ENCODE measurements at places on chromosomes 6 and 20. TPM values are rescaled to one million over a fixed set of nuclear protein-coding genes. Genes with fewer than 3 reads are reported as not detected.

- DNase-seq = no peak
These were observed 863.4 kb downstream of the DHX35 start for GRCh38 chr20:39825524-39825923.

GRCh38 chr20:59461526-59461925 lies 142.8 kb upstream of the PHACTR3 start:
- DNase-seq = no peak

- DNase-seq = no peak
These were observed 443.8 kb upstream of the MANEA start for GRCh38 chr6:95133578-95133977.

- DNase-seq = peak; percentile 57
These were observed 31.7 kb upstream of the SCUBE3 start for GRCh38 chr6:35181933-35182612.

- no peak for DNase-seq
These were observed 69.1 kb downstream of the MYB start for GRCh38 chr6:135250234-135250633.

- no peak for DNase-seq
These were observed 152.1 kb upstream of the RALGAPA2 start for GRCh38 chr20:20864351-20865096.

- DNase-seq = no peak
These were observed 11.3 kb upstream of the ABRACL start for GRCh38 chr6:139017227-139017626.

- no peak for DNase-seq
These were observed 1158.7 kb upstream of the EYS start for GRCh38 chr6:66865771-66866170.

DNA sequence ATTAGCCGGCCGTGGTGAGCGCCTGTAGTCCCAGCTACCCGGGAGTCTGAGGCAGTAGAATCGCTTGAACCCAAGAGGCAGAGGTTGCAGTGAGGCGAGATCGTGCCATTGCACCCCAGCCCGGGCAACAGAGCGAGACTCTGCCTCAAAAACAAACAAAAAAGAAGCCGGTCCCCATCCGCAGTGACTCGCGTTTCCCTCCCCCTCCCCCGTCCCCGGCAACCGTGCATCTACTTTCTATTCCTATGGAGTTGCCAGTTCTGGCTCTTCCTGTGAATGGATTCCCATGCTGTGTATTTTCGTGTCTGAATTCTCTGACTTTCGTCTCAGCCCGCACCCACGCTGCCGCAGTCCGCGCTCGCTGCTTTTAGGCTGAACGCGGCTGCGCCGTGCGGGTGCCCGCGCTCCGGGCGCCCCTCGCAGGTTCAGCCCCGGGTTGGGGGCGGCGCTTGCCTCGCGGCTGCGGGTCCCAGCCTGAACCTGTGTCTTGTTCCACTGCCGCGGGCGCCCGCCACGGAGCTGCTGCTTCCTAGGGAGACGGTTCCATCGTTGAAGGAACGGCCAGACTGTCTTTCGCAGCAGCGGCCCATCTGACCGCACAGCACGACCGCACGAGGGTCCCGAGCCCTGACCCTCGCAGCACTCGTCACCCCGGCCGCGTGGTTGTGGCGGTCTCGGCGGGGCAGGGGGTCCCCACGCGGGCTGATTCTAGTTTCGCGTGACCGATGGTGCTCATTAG lies 1.1 kb upstream of the MRGBP start:
- DNase-seq = no peak

DNA sequence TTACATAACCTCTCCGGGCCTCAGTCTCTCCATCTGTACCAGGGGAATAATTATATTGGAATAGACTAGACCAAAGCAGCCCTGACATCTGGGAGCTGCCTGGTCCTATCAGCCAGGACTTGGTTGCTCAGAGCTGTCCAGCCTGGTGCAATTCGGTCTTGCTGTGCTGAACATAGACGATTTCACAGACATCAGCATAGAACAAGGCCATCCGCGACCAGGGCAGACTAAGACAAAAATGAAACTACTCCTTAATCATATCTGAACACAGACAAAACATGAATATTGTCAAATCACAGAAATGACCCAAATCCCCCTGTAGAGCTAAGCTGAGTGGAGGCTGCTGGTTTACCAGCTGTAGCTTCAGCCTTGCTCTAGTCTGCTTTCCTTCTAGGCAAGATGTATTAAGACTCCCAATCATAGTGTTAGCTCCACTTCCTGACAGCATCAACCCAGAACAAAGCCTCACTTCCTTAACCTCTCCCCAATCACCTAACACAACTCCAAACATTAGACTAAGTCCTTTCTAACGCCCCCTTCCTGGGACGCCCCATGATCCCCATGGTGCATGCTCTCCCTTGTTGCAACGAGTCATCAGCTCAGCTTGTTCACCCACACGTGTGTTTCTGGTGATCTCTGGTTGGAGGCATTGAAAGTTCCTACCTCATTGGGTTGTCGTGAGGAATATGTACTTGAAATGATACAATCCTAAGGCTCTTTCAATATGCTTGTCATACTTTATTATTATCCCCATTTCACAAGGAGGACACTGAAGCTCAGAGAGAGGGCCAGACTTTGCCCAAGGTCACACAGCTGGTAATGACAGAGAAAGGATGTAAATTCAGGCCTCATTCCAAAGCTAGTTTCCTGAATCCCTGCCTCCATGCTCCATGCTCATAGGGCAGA lies 3.5 kb upstream of the MAPK13 start:
- no peak for DNase-seq

GRCh38 chr6:108697561-108698161 lies 136.9 kb downstream of the FOXO3 start:
- DNase-seq = no peak

DNA sequence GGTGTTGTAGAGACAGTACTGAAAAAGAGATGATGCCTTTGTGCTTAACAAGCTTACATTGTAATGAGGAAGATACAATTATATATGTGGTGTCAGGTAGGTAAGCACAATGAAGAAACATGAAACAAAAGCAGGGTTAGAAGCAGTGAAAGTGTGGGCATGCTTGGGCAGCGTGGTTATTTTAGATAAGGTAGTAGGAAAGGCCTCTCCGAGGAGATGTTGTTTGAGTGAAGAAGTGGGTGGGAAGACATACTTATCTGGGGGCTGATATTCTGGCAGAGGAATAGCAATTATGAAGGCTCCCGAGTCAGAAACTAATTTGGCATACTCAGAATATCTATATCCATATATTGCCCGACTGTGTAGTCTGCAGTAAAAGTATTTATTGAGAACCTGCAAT lies 4.7 kb downstream of the CDKAL1 start:
- DNase-seq = no peak

DNA sequence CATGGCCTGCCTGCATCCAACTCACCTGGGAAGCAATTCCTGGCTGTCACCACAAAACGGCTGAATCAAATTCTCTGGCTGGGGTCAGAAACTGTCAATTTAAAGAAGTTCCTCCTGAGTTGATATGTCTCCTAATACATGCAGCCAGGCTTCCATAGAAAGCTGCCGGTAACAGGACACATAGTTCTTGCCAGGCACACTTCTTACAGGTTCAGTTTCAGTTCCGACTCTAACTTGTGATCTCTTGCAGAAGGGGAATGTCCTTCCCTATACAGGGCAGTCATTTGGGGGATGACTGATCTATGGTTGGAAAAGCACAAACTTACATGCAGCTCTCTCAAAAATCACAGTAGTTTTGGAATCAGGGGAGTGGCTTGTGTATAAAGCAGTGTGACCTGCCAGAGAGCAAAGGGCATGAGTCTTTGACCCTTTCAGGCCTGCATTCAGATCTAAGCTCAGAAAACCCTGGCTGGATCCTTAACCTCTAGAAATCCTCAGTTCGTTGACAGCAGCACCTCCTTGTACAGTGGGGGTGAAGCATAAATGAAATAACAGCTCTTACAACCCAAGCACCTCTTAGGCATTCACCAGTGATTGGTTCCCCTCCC lies 195.6 kb downstream of the SCP2D1 start:
- DNase-seq = no peak

GRCh38 chr6:91031581-91031980 lies 444.7 kb upstream of the MAP3K7 start:
- no peak for DNase-seq

DNA sequence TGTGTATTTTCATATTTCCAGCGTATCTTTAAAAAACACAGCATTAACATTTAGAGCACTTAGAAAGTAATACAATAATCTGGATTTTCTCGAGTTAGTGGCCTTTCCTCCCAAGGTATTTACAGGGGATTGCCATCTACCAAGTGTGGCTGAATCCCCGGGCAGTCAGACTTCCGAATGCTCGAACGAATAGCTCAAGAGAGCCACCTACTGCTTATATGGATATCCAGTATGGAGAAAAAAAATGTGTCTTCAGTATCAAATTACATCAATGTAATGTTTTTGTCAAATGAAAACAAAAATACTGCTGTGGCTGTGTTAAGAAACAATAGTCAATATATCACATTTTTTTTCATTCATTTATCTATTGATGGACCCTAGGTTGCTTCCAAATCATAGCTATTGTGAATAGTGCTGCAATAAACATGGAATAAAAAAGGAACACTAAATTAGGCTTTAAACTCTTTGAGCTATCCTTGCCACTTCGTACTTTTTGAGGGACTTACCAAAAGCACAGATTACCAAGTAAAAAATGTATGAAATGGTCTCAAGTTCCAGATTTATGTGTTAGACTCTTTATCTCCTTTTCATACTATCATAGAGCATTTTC lies 654.5 kb upstream of the PTCHD4 start:
- DNase-seq = no peak

DNA sequence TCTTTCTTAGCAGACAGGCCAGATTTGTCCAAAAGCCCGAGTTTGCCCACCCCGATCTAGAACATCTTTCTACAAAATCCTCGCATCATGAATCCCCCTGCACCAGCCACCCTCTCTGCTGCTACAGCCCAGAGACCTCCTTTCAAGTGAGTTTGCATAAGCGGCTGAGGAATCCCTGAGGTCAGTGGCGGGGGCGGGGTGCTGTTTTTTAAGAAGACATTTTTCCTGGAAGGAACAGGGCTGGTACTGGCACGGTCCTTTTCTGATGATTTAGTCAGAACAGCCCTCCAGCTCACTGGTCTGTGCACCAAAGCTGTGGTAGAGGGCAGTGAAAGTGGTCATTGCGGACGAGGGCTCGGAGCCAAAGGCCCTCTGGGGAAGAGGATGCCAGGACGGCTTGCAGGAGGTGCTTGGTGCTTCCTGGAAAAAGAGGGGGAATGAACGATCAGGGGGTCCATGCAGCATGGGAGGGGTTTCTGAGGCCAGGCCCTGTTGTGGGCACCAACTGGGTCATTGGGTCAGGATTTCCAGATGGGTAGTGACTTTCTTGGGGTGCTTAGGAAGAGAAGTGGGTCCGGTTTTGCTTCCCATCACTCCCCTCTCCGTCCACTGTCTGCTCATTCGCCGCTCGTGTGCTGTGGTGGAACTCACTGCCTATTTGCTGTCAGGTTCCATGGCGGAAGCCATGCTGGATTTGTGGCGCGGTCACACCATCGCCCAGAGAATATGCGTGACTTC lies 50.4 kb downstream of the GNAS-AS1 start:
- no peak for DNase-seq

DNA sequence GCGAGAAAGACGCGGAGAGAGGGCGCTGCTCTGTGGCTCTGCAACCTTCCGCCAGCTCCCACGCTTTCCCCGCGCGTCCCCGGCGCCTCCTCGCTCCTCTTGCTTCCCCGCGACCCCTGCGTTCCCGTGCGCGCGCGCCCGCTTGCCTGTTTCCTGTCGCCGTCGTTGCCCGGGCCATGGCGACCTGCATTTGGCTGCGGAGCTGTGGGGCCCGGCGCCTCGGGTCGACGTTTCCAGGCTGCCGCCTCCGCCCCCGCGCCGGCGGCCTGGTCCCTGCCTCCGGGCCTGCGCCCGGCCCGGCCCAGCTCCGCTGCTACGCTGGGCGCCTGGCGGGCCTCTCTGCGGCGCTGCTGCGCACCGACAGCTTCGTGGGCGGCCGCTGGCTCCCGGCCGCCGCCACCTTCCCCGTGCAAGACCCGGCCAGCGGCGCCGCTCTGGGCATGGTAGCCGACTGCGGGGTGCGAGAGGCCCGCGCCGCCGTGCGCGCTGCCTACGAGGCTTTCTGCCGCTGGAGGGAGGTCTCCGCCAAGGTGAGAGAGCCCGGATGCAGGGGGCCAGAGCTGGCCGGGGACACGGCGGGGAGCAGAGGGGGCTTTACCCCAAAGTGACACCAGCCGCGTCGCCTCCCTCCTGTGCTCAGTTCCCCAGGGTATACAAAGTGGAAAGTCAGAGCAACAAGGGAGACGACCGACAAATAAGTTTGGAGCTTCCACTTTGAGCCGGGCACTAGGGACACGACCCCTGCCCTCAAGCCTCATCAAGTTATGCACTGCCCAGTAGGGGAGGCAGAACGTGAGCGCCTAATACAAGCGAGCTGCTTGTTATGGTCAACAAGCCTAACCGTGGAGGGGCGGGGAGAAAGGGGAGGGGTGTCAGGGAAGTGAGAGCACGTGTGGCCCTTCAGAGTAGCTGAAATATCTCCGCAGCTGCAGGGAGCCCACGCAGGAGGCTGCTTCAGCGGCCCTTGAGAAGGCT lies at the start of gene ALDH5A1:
Gene ALDH5A1 (plus strand): TSS at position 149 of the 975 bp plus-strand sequence. CDS start 28 bp downstream, at position 177.
- peak; percentile 76 for DNase-seq

- DNase-seq = no peak
These were observed 39.9 kb upstream of the MYB start for GRCh38 chr6:135141182-135141581.

- no peak for DNase-seq
These were observed 392.9 kb downstream of the PLCB1 start for GRCh38 chr20:8525017-8525343.

DNA sequence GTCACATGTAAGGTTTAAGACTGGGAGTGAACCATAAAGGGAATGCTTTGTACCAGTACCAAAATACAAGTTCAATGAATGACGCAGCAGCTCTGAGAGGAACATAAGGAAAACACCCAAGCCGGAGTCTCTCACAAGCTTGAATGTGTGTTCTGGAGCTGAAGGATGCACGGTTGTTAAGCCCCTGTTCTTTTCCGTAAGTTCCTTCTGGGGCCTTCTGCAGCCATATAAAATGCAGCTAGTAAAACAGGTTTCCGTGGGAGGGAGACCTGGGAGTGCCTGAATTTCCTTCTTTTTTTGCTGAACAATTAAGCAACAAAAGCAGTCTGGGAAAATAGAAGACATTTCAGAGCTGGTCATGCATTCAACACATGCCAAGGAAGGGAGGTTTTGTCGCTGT lies 73.2 kb upstream of the JAG1 start:
- DNase-seq = no peak

The HLA-DOA gene
- total RNA-seq = 1.8 TPM

The SYCP2L gene
- total RNA-seq = 0.33 TPM

The JPH2 gene
- total RNA-seq = 151 TPM

The RIPOR2 gene
- total RNA-seq = 3.1 TPM

The RGS17 gene
- 0.16 TPM for total RNA-seq

The CCN2 gene
- total RNA-seq = 33.0 TPM
